ENCODE measurements at places on chromosomes 7 and 10.

- ATAC-seq = no peak
Observed at GRCh38 chr10:104895541-104895940, 254.5 kb downstream of the SORCS3 start.

DNA sequence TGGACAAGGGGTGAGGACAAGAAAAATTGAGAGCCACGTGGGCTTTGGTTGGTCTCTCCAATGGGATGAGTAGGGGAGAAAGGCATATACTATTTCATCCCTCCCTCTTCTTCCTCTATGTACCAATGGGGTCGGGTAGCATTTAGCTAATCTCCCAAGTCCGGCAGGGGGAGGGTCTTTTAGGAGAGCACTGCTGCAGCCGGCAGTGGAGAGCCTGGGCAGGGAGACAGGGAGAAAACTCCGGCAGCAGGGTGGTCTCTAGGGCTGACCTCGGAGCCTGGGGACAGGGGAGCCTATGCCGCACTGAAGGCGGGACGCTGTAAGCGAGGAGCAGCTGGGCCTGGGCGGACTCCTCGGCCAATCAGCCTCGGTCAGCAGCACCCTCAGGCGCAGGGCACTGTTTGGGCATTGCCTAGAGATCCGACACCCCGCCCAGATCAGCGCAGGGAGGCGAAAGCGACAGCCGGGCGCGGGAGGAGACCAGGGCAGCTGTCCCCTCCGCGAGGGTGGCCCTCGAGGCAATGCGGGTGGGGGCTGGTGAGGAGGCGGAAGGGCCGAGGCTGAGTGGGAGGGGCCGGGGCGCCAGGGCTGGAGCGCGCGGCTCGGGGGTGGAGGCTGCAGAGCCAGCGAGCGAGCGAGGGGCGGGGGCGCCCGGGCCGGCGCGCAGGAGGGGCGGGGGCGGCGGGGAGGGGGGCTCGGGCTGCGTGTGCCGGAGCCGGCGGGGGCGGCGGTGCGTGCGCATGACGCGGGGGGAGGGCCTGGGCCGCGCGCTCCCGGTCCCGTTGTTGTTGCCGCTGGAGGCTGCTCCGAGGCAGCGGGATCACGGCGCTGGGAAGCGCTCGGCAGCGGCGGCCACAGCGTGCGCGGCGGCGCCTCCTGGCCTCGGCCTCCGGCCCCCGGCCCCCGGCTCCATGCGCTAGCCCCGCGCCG is at the start of gene AGAP3:
Gene AGAP3 (plus strand): TSS at position 785 of the 930 bp plus-strand sequence. CDS start 267 bp downstream, outside the sequence.
- ATAC-seq = peak; percentile 22

DNA sequence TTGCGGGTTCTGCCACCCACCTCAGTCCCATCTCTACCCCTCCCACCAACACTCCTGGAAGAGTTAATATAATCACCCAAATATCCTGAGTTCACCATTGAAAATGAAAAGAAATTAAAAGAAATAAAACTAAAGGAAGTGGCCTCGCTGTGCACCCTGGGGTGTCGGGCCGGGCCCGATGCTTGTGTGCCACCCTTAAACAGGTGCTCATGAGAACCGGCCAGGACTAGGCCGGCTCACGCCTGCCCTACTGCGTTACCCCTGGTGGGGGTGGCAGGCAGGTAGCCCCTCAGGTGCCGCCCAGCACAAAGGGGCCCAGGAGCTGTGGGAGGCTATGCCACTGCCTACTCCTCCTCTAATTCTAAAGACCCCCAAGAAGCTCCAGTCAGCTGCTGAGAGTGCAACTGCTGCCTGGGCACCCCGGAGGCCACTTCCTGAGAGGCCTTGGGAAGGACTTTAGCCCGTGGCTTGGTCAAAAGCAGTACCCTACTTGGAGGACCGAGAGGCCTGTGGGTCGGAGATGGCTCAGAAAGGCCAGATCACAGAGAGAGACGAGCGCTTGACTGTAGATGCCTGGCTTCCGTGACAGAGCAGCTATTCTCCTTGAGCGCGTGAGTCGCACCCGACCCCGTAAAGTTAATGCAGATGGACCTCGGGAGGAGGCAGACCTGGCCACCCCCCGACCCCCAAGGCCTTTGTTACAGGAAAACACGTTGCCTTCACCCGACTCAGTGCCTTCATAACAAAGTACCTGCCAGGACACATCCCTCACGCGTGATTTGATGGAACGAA is 51.0 kb upstream of the PPP2R2D start:
- no peak for ATAC-seq

DNA sequence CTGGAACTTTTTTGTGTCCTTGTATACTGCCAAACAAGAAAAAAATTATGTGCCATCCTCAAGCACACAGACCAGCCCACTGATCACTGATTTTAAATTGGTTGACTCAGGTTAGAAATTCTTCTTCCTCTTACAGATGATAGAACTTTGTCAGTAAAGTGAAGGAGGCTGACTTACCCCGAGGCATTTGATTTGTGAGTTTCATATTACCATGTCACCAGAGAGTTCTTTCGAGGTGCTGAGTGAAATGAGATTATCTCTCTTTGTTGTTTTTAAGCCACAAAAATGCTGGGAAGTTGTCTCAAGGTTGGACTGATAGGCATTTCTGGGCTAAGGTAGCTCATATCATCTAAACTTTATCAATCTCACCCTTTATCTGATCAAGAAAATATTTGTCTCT is 78.8 kb upstream of the FAM180A start:
- no peak for ATAC-seq

GRCh38 chr10:42930516-42931192 is 146.2 kb upstream of the RET start:
- ATAC-seq = no peak

DNA sequence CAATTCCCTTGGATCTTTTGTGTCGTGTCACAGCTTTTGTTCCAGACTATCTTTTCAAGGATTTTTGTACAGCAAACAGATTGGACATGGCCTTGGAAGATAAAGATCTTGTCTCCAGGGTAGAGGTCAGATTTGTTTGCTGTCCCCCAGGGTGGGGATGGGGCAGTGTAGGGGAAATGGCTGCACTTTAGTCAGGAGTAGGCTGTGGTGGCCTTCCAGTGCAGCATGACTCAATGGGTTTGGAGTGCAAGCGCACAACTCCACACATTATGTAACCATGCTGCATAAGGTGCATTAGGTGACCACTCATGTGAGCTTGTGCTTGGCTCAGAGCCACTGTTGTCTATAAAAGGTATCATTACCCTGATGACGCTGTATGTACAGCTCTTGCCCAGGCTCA is 23.9 kb upstream of the ADAMTS14 start:
- ATAC-seq = no peak

GRCh38 chr7:143892527-143893300 is 9.3 kb downstream of the TCAF1 start:
- no peak for ATAC-seq

DNA sequence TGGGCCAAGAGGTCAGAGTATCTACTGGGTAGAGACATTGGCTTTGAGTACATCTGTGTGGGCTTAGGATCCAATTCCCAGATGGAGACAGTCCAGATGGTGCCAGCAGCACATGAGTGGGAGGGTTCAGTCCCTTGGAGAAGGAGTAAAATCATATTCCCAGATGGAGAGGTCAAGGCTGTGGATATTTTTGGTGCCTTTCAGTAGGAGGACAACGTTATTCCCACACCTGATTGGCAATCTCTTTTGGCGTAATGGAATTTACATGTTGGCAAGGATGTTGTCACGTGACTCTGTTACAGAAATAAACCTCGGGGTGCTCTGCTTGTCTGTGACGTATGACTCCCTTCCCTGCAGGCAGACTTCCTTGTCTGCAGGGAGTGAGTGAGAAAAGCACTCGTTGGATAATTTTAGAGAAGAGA is 27.6 kb downstream of the NPS start:
- ATAC-seq = no peak
